ENCODE measurements at places on chromosomes 11 and 22.

- DNase-seq, result peak; percentile 57
These were observed 10.3 kb upstream of the RAC2 start for GRCh38 chr22:37254209-37254866.

GRCh38 chr11:123178186-123178585 is 16.9 kb downstream of the CLMP start:
- no peak for DNase-seq

DNA sequence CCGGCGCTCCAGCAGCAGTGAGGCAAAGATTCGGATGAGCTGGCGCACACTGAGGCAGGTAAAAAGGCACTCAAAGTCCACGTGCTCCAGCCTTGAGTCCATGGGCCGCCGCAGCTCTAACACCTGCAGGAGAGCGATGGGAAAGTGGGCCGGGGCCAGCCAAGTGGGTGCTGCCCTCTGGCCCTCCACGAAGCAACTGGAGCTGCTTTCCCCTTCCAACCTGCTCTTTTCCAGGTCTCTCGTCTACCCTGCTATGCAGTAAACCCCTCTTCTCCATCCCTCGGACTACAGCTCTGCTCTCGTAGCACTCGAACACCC is 20.0 kb downstream of the RPL27A start:
- DNase-seq, result no peak

GRCh38 chr11:104531075-104531474 is 367.1 kb upstream of the PDGFD start:
- no peak for DNase-seq

- no peak for DNase-seq
These were observed 47.6 kb downstream of the NECTIN1 start for GRCh38 chr11:119681361-119681910.

DNA sequence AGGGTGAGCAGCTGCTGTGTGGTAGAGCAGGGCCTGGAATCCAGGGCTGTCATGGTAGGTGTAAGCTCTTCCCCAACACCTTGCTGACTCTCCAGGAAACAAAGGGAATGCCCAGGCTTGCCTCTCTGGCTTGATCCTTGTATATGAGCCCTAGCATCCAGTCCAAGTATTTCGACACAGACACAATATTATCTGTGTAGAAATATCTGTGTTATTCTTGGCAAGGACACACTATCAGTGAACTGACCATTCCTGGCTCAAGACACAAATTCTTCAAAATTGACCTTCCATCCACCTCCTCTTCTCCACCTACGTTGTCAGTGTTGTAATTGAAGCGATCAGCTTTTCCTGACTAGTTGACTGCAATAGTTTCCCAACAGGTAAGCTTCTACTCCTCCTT is 312.0 kb upstream of the NARS2 start:
- DNase-seq, result no peak

GRCh38 chr11:72102631-72102945 is 509 bp downstream of the LAMTOR1 start:
- no peak for DNase-seq

Measured in fibroblast of skin of left quadriceps (primary cell).